ENCODE measurements at places on chromosomes 11 and 22.

DNA sequence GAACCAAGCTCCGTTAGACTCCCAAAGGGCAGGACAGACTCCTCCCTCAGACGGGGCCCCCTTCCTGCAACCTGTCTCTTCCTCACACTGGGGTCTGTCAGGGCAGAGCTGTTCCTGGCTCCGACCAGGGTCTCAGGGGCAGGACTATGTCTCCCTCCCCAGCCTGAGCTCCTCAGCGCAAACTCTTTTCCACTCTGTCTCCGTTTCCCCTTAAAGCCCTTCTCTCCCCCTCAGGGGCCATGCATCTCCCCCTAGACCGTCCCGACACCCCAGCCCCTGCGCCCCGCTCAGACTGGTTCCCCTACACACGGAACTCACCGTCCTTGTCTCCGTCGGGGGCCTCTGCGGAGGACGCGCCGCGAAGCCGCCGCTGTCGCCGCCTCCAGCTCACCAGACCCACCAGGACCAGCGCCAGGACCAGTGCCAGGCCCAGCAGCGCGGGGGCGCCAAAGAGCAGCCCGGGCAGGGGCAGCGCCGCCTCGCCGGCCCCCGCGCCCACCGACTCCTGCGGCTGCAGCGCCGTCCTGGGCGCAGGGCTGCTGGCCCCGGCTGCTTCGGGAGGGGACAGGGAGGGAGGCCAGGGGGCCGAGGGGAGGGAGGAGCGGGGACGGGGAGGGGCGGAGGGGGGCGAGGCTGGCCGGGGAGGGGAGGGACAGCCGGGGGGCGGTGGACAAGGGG, 684 bp downstream of the TNFRSF13C start:
- DNase-seq: no peak

DNA sequence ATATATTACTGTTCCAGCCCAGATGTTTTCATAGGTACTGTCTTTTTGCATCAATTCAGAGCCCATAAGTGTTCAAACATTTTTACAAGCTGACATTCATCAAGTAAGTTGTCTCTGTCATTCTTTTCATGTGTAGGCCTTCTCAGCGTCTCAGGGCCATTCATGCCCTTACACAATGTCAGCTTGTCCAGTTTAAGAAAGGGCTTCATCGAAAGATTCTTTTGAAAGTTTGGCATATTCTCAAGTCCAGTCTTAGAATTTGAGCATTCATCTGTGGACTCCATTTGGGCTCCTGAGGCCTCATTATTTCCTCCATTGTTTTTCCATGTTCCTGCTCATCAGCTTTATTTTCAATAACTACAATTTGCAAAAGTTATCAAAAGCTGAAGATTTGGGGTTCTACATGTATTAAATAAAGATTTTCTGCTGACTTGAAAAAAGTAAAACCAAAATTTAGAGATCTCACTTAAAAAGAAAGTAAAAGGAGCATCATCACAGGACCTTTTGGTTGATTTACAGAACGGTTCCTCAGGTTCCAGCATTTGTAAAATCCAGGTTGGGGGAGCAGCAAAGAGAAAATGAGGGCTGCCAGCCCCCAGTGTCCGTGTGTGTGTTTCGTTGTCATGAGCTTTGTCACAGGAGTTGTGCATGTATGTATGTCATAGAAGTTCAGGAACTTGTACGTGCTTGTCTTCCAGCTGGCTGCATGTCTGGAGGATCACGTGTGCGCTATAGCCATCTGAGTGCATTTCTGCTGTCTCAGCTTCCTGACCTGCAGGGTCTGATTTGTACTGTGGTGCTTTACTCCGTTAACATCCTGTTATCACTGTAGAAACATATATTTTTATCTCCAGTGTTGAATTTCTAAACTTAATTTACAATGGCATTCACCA, 15.6 kb downstream of the MOV10L1 start:
- DNase-seq: no peak

- no peak for DNase-seq
Measured at GRCh38 chr11:62726156-62726914, 922 bp downstream of the HNRNPUL2 start.

GRCh38 chr11:10597877-10598351, 29.4 kb upstream of the LYVE1 start:
- no peak for DNase-seq

DNA sequence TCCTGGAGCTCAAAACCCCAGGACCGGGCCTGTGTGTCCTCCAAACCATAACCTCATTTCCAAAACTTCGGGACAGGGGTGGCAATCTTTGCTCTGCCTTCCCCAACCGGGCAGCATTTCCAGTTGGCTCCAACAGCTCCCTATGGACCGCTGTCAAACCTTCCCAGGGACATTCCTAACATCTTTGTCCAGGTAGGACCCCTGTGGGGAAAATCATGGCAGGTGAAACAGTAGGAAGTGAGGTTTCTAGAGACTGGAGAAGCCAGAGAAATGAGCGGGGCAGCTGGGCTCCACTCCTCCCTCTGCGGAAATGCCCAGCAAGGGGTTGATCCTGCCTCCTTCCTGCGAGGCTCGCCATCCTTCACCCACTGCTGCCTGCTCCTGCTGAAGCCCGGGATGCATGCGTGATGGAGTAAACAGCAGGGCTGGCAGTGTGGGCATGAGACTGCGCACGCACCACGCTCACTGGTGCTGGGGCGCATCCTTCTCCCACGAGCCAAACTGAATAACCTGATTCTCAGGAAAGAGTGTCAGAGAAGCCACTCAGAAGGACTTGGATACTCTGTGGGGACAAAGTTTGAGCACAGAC, 136.4 kb downstream of the BUD13 start:
- no peak for DNase-seq

All from D721Med (cell line).